ENCODE measurements at places on chromosomes 2 and 18.

GRCh38 chr2:27261241-27261925 lies 1.5 kb downstream of the SLC30A3 start:
- DNase-seq = no peak

DNA sequence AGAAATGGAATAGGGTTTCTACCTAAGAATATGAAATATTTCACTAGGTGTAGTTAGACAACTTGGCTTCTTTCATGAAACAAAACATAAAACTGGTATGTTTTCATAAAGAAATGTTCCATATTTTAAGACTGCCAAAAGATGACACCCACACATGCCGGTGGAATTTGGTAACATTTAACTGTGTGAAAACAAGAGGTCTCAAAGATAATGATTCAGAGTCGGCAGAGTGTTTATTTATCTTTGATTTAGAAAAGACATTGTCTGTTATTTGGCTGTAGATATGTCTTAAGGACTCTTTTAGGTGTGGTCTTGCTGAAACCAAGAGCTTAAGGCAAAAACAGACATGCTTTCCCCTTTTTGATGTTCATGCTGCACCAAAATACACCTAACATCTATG lies 63.5 kb upstream of the FN1 start:
- DNase-seq = peak; percentile 22

GRCh38 chr2:238467792-238468191 lies 41.1 kb downstream of the ASB1 start:
- no peak for DNase-seq

- no peak for DNase-seq
Measured at GRCh38 chr18:53864770-53865169, 359.7 kb downstream of the MBD2 start.

DNA sequence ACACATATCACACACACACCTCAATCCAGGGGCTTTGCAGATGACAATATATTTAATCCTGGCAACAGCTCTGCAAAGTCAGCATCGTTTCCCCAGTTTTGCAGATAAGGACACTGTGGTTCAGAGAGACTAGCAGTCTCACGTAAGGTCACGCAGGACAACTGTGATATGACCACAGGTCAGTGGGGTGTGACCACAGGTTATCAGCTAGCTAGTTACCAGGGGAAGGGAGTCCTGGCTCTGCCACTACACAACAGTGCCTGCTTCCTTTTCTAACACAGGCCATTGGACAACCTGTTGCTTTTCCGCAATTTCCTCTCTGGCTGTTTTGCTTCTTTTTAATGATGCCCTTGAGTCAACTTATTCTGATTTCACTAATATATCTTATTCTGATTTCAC lies 33.3 kb downstream of the RBMS1 start:
- DNase-seq = no peak

All from HFFc6 (cell line).